ENCODE measurements at places on chromosomes 1 and 21.

DNA sequence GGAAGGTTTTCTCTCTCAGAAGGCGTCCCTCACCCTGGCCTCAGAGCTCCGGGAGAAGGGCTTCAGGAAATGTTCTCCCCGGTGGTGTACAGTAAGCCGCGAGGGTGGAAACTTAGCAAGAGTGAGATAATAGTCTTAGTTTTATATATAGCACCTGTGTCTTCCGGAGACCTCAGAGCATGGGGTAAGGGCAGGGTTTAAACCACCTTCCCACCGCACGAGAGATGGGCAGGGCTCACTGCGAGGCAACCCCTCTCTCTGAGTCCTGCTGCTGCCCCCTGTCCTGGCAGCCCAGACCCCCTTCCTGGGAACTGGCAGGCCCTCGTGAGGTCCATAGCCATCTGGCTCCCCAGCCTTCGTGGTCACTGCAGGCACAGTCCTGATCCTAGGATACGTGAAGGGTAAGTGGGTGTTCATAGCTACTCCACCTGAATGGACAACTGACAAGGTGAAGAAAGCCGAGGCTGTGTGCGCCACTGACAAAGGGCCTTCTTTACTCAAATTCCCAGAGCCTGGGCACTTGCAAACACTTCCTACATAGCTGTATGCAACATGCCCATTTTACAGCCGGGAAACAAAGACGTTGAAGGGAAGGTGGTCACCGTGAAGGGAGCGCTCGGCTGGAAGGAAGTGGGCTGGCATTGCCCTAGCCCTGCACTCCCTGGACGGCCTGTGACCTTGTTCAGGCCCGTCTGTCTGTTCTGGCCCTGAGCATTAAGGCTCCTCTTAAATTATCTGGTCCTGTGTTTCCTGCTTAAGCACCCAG is 26.9 kb downstream of the ITPKB start:
- DNase-seq = no peak

GRCh38 chr1:10888291-10888690 is 91.8 kb upstream of the CASZ1 start:
- no peak for DNase-seq

DNA sequence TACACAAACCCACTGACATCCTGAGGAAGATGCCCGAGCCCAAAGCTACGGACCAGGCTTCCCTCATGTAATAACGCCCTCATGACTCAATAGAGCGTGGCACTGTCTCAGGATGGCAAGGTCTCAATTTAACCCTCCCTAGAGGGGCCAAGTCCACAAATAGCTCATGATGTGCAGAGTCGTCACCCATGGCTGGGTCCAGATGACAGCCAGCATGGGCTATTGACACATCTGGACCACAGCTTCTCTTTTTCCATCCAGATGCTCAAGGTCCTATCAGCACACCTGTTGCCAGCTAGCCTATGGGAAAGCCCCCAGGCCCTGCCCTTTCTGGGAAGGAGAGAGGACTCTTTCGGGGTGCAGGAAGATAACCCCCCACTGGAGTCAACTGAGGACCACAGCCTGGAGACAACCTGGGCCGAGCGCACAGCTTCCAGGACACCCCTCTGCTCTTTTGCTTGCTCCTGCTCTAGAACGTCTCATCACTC is 2.8 kb downstream of the LAPTM5 start:
- DNase-seq = no peak

- DNase-seq = no peak
These were observed 305.6 kb downstream of the PAPPA2 start for GRCh38 chr1:176768532-176768931.

DNA sequence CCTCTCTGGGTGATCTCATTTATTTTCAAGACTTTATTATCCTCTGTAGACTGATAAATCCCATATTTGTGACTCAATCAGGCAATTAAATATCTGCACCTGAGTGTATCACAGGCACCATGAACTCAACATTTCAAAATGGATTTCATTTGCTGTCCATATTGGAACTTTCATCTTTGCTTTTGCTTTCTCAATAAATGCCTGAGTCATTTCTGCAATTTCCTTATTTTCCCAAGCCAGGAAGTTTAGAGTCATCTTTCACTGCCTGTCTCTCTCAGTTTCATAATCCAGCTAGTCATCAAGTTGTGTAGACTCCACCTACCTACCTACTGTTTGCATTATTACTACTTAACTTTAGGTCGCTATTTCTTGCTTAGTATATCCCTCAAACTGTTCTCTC is 540.9 kb downstream of the LMO4 start:
- no peak for DNase-seq

- no peak for DNase-seq
These were observed 16.0 kb downstream of the DHRS3 start for GRCh38 chr1:12601700-12602658.

DNA sequence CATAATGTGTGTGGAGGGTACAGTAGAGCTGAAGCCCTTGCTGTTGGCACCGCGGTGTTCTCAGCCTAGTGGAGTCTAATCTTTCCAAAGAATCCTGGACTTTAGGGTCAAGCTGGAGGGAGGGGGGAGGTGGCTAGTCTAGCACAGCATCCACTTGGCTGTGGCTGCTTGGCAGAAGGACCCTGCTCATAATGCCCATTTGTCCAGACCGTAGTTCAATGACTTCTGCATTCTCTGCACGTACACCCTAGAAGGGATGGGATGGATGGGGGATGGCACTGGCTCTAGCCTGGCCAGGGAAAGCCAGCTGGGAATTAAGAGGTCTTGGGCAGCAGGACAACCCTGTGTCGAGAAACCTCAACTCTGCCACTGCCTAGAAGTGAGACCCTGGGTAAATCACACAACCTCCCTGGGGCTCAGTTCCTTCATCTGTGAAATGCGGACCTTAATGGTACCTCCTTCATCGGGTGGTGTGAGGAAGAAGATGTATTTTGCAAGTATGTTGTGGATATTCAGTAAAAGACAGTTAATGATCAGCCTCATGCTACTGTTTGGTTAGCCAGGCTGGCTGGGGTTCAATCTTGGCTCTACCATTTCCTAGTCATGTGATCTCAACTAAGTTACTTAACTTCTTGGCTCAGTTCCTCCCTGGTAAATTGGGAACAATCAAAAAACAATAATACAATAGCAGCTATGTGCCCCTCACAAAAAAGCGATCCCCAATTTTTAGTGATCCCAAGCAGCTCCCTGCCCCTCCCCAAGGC is 27.2 kb upstream of the CLIC4 start:
- no peak for DNase-seq

DNA sequence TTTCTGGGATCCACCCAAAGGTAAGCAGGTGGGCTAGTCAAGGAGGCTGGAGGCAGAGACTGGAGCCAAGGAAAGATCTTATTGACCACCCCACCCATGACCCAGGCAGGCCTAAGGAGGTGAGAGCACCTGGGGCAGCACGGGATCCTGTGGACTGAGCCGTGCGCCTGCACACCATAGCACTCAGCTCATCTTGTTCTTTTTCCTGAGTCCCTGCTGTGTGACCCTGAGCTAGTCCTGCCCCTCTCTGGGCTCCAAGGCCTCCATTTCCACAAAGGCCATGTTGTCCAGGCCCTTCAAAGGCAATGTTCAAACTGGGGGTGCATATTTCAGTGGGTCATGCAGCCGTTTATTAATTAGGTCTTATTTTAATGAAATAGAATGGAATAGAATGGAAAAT is 7.2 kb downstream of the FAM131C start:
- DNase-seq = no peak

- DNase-seq = no peak
These were observed 27.9 kb upstream of the ZNF496 start for GRCh38 chr1:247359559-247359958.

GRCh38 chr1:176857632-176858031 is 306.9 kb downstream of the ASTN1 start:
- DNase-seq = no peak

DNA sequence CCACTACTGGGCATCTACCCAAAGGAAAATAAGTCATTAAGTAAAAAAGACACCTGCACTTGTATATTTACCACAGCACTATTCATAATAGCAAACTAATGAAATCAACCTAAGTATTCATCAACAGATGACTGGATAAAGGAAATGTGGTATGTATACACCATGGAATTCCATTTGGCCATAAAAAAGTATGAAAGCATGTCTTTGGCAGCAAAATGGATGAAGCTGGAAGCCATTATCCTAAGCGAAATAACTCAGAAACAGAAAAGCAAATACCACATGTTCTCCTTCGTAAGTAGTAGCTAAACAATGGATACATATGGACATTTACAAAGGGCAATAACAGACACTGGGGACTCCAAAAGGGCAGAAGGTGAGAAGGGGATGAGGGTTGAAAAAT is 485.7 kb upstream of the BRINP3 start:
- no peak for DNase-seq

DNA sequence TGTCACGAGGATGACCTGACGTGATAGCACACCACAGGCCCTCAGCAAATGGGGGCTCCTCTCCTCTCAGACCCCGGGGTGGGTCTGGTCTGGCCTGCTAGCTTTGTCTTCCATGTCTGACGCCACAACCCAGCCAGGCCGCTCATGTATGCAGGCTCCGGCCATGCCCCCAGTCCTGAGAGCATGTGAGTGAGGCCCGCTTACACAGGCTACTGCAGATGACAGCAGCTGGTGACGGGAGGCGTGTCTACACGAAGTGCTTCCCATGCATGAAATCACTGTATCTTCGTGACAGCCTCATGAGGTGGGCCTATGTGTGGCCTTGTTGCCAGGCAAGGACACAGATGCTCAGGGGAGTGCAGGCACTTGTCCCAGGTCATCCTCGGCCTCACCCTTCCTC is 16.4 kb downstream of the WNT4 start:
- DNase-seq = no peak
